ENCODE measurements at places on chromosomes 7 and 10. TPM values are rescaled to one million over a fixed set of nuclear protein-coding genes. Genes with fewer than 3 reads are reported as not detected.

- no peaks in the 10 kb centered on the region for H3K4me1 ChIP-seq
- no peak for DNase-seq
- no peaks in the 10 kb centered on the region for H3K36me3 ChIP-seq
- H3K4me3 ChIP-seq: peak overlapping the region; percentile 67
- H3K27me3 ChIP-seq: no peaks in the 10 kb centered on the region
These were observed 796 bp downstream of the CDK14 start for GRCh38 chr7:90596671-90597562.

GRCh38 chr7:141686074-141686473 lies 15.9 kb downstream of the DENND11 start:
- no peak overlapping the region for H3K4me3 ChIP-seq
- no peaks in the 10 kb centered on the region for H3K27me3 ChIP-seq
- no peaks in the 10 kb centered on the region for H3K4me1 ChIP-seq
- DNase-seq: no peak

GRCh38 chr10:94363251-94363565 lies 469 bp upstream of the NOC3L start:
- H3K4me3 ChIP-seq: peak overlapping the region; percentile 87
- peak overlapping the region; percentile 58 for H3K27ac ChIP-seq
- no peak for DNase-seq

The MLXIPL gene
- total RNA-seq: 109 TPM

- H3K4me1 ChIP-seq: no peaks in the 10 kb centered on the region
- H3K4me3 ChIP-seq: no peak overlapping the region
- H3K27ac ChIP-seq: no peak overlapping the region
These were observed 256.7 kb upstream of the NPVF start for GRCh38 chr7:25485026-25485425.

DNA sequence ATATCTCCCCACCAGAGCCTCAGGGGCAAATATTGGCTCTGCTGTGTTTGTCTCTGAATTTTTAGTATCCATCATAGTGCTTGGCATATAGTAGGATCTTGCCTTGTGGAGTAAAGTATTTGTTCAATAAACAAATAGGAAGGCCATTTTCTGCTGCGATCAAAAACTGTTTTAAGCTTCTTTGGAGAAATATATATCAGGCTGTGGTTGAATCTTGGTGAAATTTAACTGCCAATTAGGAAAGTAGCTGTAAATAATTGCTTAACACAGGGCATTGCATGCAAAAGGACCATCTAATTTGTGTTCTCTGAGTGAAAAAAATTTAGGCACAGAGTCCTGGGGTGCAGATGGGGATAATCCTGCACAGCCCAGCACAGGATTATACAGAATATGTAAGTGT lies 15.1 kb downstream of the VCL start:
- no peak overlapping the region for H3K4me3 ChIP-seq
- no peaks in the 10 kb centered on the region for H3K4me1 ChIP-seq
- no peak overlapping the region for H3K27ac ChIP-seq
- no peaks in the 10 kb centered on the region for H3K36me3 ChIP-seq

The TMEM196 gene
- not detected for total RNA-seq

GRCh38 chr10:95896071-95896850 lies 11.5 kb upstream of the CC2D2B start:
- no peak overlapping the region for H3K27ac ChIP-seq
- H3K4me3 ChIP-seq: no peak overlapping the region
- no peak for DNase-seq

DNA sequence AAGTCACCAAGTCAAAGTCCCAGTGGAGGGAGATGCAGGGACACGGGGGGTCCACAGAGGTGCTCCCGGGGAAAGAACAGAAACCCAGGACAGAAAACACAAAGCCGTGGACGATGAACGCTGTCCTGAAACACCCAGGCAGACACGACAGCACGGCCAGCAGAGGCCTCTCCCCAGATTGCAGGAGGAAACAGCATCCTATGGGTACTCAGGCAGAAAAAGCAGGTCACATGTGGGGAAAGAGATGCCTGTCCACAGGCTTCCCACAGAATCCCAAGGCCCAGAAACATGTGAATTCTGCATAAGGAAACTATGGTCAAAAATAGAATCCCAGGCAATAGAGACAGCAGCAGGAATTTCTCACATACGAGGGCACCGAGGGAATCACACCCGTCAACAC lies 53.6 kb upstream of the ADGRA1 start:
- H3K27ac ChIP-seq: no peak overlapping the region
- peaks cover 75% of the 10 kb centered on the region for H3K27me3 ChIP-seq

The HECW1 gene
- total RNA-seq: 0.48 TPM

DNA sequence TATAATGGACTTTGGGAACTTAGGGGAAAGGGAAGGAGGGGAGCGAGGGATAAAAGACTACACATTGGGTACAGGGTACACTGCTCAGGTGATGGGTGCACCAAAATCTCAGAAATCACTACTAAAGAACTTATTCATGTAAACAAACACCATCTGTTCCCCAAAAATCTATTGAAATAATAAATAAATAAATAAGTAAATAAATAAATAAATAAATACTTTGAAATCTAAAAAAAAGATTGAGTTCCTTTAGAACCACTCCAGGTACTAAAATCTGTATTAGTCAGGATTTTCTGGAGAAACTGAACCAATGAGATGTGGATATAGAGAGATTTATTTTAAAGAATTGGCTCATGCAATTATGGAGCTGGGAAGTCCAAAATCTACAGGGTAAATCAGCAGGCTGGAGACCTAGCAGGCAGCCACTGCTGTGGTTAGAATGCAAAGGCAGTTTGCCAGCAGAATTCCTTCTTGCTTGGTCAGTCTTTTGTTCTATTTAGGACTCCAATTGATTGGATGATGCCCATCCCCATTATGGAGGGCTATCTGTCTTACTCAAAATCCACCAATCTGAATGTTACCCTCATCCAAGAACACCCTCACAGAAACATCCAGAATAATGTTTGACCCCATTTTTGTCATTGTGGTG lies 8.9 kb downstream of the IGFBP1 start:
- H3K4me1 ChIP-seq: no peaks in the 10 kb centered on the region
- H3K4me3 ChIP-seq: no peak overlapping the region
- DNase-seq: no peak
- no peaks in the 10 kb centered on the region for H3K36me3 ChIP-seq

The TRIM50 gene
- total RNA-seq: 1.4 TPM

The MALSU1 gene
- total RNA-seq: 45.0 TPM

DNA sequence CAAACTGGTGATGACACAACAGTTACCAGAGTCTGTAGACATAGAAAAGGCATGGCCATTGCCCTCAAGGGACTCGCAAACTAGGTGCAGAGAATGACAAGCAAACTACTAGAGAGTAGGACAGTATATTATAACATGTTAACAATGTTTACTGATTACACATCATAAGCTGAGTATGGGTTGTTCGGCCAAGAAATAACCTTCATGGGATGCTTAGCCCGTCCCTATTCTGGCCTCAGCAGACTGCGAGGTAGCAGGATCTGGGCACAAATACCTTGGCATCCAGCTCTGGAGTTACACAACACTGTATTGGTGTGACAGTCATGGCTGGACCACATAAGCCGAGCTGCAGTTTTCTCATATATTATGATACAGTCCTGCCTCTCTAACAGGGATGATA lies 51.4 kb downstream of the ABCB4 start:
- no peak overlapping the region for H3K4me3 ChIP-seq
- H3K36me3 ChIP-seq: no peaks in the 10 kb centered on the region
- DNase-seq: no peak
- no peaks in the 10 kb centered on the region for H3K27me3 ChIP-seq
- no peaks in the 10 kb centered on the region for H3K4me1 ChIP-seq

DNA sequence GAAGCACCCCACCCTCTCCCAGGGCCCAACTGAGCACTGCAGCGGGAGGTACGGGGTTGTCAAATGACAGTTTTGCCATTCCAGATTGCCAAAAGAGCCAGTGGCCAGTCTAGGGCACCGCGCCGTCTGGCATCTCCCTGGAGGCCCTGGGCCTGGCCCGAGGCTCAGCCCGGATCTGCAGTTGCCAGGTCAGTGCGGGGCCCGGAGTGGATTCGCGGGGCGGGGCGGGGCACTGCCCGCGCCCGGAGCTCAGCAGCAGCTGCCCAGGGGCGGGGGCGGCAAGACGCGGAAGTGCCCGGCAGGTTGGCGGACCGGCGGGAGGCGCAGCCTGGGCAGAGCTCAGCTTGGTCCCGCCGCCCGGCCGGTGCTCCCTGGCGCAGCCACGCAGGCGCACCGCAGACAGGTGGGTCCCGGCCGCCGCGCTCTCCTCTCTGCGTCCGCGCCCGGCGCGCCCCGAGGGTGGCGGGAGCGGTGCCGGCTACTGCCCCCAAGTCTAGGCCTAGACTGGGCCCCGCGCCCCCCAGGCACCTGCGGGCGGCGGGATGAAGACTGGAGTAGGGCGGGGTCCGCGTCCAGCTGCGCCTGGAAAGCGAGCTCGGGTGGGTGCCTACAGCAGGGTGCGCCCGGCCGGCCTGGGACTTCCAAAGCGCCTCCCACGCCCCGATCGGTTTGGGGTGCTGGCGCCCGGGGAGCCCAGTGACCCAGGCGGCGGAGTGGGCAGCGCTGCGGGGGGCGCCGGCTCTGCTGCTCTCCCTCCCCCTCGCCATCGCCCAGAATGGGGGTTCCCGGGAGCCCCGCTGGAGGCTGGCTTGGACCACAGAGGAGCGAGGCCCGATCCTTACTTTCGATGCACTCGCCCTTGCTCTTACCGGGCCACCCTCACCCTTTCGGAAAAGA lies at the start of gene IRF5:
IRF5 (plus strand) TSS at position 281 of the 897 bp plus-strand sequence. CDS start 4,155 bp downstream, outside the sequence.
- H3K27me3 ChIP-seq: no peaks in the 10 kb centered on the region
- H3K27ac ChIP-seq: no peak within 1 kb of the TSS
- no peak for DNase-seq
- H3K4me3 ChIP-seq: peak within 1 kb of the TSS; percentile 63
- H3K36me3 ChIP-seq: no peaks in the 10 kb centered on the region

The ECHDC3 gene
- total RNA-seq: 256 TPM

The UFSP1 gene
- 3.7 TPM for total RNA-seq

- H3K27me3 ChIP-seq: peaks cover 21% of the 10 kb centered on the region
- H3K4me3 ChIP-seq: no peak overlapping the region
- no peaks in the 10 kb centered on the region for H3K36me3 ChIP-seq
- no peak for DNase-seq
- no peak overlapping the region for H3K27ac ChIP-seq
These were observed 43.7 kb downstream of the HIF1AN start for GRCh38 chr10:100579261-100580090.

DNA sequence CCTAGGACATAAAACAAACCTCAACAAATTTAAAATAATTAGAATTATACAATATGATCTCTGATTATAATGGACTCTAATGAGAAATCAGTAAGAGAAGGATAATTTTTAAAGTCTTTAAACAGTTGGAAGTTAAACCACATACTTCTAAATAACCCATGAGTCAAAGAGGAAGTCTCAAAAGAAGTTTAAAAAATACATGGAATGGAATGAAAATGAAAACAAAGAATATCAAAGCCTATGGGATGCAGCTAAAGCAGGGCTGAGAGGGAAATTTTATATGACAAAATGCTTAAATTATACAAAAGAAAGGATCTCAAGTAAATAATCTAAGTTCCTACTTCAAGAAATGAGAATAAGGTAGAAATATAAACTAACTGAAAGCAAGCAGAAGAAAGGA lies 460.5 kb downstream of the RPS24 start:
- no peaks in the 10 kb centered on the region for H3K36me3 ChIP-seq
- no peak for DNase-seq
- no peaks in the 10 kb centered on the region for H3K4me1 ChIP-seq
- H3K27ac ChIP-seq: no peak overlapping the region
- no peak overlapping the region for H3K4me3 ChIP-seq
- H3K27me3 ChIP-seq: no peaks in the 10 kb centered on the region

DNA sequence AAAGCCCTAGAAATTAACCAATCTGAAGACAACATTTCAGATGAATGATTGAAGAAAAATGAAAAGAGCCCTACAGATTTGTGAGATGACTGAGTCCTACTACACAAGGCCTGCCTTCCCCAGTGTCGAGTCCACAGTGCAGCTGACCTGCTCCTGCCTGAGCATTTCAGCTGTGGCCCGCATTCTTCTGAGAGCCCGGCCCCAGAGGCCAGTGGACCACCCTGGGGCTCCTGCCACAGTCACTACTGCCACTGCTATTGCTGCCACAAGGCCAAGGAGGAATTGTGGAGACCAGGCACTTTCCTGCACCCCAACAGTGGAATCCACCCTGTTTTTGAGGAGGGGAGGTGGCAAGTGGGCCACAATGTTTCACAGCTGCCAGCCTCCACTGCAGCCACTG lies 19.6 kb upstream of the ZNF735 start:
- H3K27ac ChIP-seq: no peak overlapping the region
- DNase-seq: no peak
- no peaks in the 10 kb centered on the region for H3K36me3 ChIP-seq
- H3K4me3 ChIP-seq: no peak overlapping the region
- H3K4me1 ChIP-seq: no peaks in the 10 kb centered on the region
- H3K27me3 ChIP-seq: no peaks in the 10 kb centered on the region

- H3K27ac ChIP-seq: no peak overlapping the region
- H3K4me3 ChIP-seq: no peak overlapping the region
- H3K27me3 ChIP-seq: no peaks in the 10 kb centered on the region
- DNase-seq: no peak
These were observed 133.2 kb downstream of the CUX1 start for GRCh38 chr7:101950450-101951119.

The HK1 gene
- total RNA-seq: 57.4 TPM

The CCDC172 gene
- total RNA-seq: not detected

The RTKN2 gene
- 0.98 TPM for total RNA-seq

The THSD7A gene
- 4.4 TPM for total RNA-seq

GRCh38 chr10:70982443-70982842 lies 94.1 kb upstream of the PCBD1 start:
- H3K27ac ChIP-seq: no peak overlapping the region
- no peak overlapping the region for H3K4me3 ChIP-seq

The CBLL1 gene
- total RNA-seq: 30.4 TPM

The AZGP1 gene
- 3,161 TPM for total RNA-seq

The ZNF212 gene
- 12.4 TPM for total RNA-seq

The IKZF1 gene
- 21.3 TPM for total RNA-seq

The TMEM229A gene
- not detected for total RNA-seq

- H3K27ac ChIP-seq: no peak overlapping the region
- no peaks in the 10 kb centered on the region for H3K36me3 ChIP-seq
- DNase-seq: no peak
- no peaks in the 10 kb centered on the region for H3K27me3 ChIP-seq
- H3K4me3 ChIP-seq: no peak overlapping the region
These were observed 9.7 kb upstream of the ANK3 start for GRCh38 chr10:60399328-60399727.

DNA sequence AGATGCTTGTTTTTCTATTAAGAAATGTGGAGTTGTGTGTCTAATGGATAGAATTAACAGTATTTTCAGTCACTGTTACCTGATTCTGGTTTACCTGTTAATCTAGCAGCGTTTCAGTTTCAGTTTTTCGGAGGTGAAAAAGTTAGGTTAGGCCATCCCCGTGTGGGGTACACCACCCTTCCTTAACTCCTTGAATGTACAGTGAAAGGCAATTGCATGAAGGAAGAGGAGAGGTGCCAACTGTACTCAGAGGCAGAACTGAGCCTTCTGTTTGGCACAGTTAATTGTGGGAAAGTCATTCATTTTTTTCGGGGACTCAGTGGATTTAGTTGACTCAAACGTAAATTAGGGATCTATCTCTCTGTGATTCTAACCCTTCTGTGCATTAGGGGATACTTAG lies 35.5 kb downstream of the RPA3 start:
- no peak overlapping the region for H3K4me3 ChIP-seq
- H3K36me3 ChIP-seq: no peaks in the 10 kb centered on the region
- H3K27ac ChIP-seq: peak overlapping the region; percentile 51
- H3K27me3 ChIP-seq: no peaks in the 10 kb centered on the region
- H3K4me1 ChIP-seq: peaks cover 7% of the 10 kb centered on the region
- no peak for DNase-seq

The MRLN gene
- total RNA-seq: not detected

All from breast epithelium (tissue), 4 donors.